ENCODE measurements at places on chromosomes 13 and 19. TPM values are rescaled to one million over a fixed set of nuclear protein-coding genes. Genes with fewer than 3 reads are reported as not detected.

MAST3 gene
- 1.4 TPM for total RNA-seq

ZNF8 gene
- 3.9 TPM for total RNA-seq

DNA sequence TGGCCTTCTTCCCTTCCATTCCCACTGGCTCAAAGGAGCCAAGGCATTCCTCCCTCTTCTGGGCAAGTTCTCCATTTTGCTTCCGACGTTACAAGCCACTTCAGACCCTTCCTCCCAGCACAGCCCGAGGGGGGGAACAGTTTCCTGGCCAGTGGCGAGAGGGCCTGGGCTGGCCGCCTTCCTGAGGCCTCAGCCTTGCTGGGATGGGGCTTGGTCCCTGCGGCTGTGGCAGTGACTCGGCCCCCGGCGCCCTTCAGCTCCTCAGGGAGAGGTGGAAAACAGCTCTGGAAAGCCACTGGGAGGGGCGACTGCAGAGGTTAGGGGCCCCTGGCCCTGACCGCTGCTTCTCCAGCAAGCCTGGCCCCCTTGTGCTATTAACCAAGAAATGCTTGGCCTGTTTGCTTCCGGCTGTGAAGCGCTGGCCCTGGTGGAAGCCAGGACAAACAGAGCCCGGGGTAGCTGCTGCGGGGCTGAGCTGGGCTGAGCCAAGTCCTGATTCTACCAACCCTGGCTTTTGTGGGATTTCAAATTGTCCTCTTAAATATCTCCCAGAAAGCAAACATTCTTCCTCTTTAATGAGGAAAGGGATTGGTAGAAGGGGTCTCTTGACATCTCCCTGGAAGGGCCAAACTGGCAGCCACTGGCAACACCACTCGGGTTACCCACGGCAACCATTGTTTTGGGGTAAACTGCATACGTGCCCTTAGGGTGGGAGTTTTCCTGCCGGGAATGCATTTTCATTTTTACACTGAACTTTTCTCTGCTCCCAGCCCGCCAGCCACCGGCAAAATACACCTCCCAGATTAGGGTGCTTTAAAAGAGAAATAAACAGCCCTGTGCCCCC, 38.7 kb downstream of the C13orf46 start:
- H3K36me3 ChIP-seq: no peaks in the 10 kb centered on the region
- H3K27me3 ChIP-seq: no peaks in the 10 kb centered on the region
- H3K4me3 ChIP-seq: no peak overlapping the region
- DNase-seq: no peak
- H3K4me1 ChIP-seq: peaks cover 7% of the 10 kb centered on the region
- no peak overlapping the region for H3K27ac ChIP-seq

- DNase-seq: no peak
- H3K4me3 ChIP-seq: no peak overlapping the region
- H3K4me1 ChIP-seq: no peaks in the 10 kb centered on the region
- no peaks in the 10 kb centered on the region for H3K36me3 ChIP-seq
These were observed 200.9 kb downstream of the OXGR1 start for GRCh38 chr13:96793404-96793755.

DNA sequence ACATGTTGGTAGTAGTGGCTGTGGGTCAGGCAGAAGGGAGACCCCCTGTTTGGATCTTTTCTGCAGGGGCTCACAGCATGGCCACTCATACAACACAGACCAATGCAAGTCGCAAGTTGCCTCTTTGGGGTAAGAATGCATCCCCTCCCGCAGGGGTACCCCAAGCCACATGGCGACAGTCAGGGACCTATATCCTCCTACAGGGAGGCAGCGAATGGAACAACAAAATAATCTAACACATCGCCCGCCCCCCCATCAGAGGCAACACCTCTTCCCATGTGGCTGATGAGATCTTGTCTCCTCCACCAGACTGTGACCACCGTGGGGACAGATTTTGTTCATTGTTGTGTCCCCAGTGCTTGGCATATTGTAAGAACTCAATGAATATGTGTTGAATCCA, 40.7 kb upstream of the PNMA8B start:
- H3K4me3 ChIP-seq: no peak overlapping the region
- DNase-seq: no peak
- H3K4me1 ChIP-seq: no peaks in the 10 kb centered on the region
- peaks cover 16% of the 10 kb centered on the region for H3K27me3 ChIP-seq

GRCh38 chr19:41920882-41921576, 7.2 kb downstream of the ERFL start:
- no peaks in the 10 kb centered on the region for H3K36me3 ChIP-seq
- no peaks in the 10 kb centered on the region for H3K4me1 ChIP-seq
- peaks cover 87% of the 10 kb centered on the region for H3K27me3 ChIP-seq
- no peak overlapping the region for H3K27ac ChIP-seq

Measured in IMR-90 (cell line).